Right ventricle myocardium superior (tissue), 1 donor: ENCODE measurements at places on chromosomes 11 and 22.

DNA sequence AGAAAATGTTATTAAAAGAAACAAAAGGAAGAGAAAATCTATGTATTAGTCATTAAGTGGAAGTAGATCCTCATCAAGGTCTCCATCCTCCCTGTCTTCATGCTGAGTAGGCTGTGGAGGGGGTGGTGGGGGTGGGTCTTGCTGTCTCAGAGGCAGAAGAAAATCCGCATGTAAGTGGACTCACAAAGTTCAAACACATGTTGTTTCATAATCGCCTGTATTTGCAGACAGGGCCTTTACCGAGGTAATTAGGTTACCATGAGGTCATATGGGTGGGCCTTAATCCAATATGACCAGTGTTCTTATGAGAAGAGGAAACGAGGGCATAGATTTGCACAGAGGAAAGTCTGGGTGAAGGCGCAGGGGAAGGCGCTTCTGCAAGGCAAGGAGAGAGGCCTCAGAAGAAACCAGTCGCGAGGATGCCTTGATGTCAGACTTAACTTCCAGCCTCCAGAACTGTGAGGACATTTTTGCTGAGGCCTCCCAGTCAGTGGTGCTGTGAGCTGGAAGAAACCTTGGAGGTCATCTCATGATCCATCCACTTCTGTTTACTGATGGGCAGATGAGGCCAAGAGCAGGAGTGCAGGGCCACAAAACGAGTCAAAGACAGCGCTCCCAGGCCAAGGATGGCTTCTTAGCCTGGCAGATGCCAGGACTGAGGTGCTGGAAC lies 49.3 kb upstream of the THY1 start:
- DNase-seq = no peak

DNA sequence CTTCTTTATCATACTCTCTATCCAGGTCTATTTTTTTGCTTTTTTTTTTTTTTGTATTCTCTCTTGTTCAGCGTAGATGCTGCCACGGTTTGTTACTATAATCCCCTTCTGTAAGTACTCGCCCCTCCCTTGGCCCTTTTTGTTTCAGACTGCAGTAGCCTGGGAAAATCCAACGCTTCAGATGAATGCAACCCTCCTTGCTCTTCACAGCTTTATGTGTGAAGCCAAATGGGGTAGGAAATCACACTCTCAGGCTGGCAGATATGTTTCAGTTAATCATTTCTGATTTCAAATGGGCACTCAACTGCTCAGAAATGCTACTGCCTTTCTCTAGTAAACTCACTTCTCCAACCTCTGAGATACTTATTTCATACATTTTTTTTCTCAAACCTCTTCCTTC lies 149.1 kb downstream of the LARGE1 start:
- no peak for DNase-seq

DNA sequence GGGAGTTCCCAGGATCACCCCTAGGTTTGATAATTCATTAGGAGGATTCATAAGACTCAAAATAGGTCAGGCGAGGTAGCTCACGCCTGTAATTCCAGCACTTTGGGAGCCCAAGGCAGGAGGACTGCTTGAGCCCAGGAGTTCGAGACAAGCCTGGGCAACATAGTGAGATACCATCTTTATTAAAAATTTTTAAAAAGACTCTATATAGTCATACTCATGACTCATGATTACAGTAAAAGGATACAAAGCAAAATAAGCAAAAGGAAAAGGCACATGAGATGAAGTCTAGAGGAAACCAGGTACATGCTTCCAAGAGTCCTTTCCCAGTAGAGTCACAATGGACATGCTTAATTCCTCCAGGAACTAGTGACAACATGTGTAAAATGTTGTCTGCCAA lies 13.9 kb upstream of the PTS start:
- no peak for DNase-seq

DNA sequence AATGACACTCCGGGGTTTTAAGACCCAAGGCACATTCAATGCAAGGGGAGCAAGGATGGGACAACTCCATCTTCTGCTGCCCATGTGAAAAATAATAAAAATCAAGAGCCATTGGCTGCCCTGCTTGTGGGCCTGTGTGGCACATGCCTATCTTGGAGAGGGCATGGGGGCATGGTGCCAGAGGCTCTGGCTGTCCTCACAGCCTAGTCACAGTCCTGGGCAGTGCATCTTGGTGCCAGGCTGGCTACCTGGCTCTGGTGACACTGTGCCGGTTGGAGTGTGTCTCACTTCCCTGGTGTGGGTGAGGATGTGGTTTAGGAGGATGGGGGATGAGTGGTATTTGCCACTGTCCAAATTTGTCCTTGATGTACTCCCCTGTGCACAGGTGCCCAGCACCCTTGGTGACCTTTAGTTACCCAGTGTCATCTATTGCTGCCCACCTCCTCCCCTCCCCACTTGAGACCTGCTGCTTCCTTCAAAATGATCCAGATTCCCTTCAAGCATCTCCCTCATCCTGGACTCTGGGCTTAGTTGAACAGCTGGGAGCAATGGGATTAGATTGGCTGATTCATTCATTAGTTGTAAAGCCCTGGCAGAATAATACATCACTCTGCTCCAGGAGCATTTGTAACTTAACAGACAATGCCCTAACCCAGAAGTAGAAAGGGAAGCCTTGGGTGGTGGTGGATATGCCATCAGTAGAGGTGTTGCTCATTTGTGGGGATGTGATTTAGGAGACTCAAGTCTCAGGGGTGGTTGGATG lies 4.6 kb downstream of the TMEM86A start:
- DNase-seq = peak; percentile 77

- DNase-seq = no peak
Measured at GRCh38 chr11:69972351-69972802, 105.7 kb upstream of the ANO1 start.

GRCh38 chr22:25362215-25362882 lies 142.9 kb downstream of the CRYBB2 start:
- peak; percentile 81 for DNase-seq

GRCh38 chr11:72932132-72932570 lies 117.9 kb downstream of the ATG16L2 start:
- DNase-seq = no peak

DNA sequence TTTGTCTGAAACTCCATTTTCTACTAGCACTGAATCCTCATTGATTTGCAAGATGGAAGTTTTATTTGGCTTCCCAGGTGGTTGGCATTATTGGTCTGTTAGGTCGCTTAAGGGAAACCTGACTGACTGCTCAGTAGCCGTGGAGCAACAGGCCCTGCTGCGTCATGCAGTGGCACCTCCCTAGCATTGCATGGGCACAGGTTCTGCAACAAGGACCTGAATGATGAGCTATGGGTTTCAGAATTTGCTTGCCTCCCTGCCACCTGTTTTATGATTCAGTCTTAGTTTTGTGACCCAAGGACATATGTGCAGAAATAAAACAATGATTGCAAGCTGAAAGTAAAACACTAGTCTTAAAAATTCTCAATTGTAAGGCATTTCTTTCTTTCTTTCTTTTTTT lies 128.5 kb downstream of the SLC1A2 start:
- no peak for DNase-seq

- no peak for DNase-seq
Measured at GRCh38 chr11:110979696-110980095, 265.8 kb upstream of the POU2AF2 start.

GRCh38 chr22:43838571-43839307 lies 23.6 kb downstream of the SULT4A1 start:
- peak; percentile 17 for DNase-seq

- DNase-seq = no peak
Measured at GRCh38 chr22:44753189-44754042, 1.0 kb downstream of the ARHGAP8 start.

DNA sequence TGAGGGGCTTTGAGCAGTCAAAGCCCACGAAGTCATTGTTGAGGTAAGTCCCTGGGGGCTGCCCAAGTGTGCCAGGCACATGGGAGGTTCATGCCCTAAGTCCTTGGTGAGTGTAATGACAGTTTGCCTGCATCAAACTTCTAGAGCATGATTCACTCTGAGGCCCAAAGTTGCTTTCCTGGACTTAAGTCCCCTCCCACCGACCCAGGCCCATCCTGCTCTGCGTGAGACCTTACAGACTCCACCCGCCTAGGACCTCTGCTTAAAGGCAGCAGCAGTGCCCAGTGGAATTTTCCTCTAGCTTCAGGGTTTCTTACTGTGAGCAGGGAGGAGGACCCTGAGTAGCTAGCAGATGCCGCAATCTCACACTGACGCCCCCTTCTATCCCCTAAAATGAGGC lies 5.7 kb upstream of the PVALB start:
- no peak for DNase-seq

- DNase-seq = no peak
Measured at GRCh38 chr11:76566811-76567210, 103.7 kb downstream of the LRRC32 start.

DNA sequence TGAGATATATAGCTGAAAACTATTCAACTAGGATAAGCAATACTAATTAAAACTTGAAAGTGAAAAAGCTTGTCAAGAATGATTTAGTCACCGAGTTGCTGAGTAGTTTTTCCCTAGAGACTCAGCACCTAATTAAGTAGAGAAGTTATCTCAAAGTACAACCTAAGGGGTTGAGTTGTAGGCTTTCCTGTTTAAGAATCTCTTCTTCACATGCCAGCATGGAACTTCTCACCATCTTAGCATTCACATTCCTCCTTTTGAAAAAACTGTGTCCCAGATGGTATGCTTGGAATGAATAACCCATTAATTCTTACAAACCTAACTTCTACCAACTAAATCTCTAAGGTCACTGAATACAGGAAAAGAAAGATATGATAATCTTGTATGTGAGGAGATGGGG lies 303.3 kb upstream of the ZC3H12C start:
- no peak for DNase-seq

GRCh38 chr11:41921746-41922390 lies 462.4 kb upstream of the LRRC4C start:
- no peak for DNase-seq

DNA sequence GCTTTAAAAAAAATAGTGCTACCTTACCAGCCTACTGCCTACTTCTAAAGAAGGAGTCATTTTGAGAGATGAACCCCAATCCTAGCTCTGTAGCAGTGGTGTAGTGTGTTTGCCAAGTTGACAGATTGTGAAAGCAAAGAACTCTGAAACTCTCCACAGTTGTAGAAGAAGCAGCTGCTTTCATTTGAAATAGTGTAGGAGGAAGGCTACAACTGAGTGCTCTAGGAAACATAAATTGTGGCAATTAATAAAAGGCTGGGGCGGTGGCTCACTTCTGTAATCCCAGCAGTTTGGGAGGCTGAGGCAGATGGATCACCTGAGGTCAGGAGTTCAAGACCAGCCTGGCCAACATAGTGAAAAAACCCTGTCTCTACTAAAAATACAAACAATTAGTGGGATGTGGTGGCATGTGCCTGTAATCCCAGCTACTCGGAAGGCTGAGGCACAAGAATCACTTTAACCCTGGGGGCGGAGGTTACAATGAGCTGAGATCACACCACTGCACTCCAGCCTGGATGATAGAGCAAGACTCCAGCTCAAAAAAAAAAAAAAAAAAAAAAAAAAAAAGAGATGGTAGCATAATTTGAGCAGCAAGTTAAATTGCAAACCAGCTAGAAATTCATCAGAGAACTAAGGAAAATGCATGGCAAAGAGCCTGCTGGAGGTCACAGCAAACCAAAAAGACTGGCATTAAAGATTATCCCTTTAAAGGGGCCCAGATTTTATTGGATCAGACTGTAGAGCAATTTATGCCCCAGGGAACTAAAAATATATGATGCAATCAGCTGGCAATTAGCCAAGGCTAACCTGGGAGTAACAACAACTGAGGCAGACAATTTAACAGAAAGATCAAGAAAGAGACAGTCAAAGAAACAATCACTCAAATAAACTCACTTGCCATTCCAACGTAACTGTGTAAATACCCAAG lies 112.6 kb downstream of the LUZP2 start:
- no peak for DNase-seq
